ENCODE measurements at places on chromosomes 7 and 10.

GRCh38 chr7:141014125-141014523, 628 bp downstream of the MRPS33 start:
- DNase-seq: no peak

DNA sequence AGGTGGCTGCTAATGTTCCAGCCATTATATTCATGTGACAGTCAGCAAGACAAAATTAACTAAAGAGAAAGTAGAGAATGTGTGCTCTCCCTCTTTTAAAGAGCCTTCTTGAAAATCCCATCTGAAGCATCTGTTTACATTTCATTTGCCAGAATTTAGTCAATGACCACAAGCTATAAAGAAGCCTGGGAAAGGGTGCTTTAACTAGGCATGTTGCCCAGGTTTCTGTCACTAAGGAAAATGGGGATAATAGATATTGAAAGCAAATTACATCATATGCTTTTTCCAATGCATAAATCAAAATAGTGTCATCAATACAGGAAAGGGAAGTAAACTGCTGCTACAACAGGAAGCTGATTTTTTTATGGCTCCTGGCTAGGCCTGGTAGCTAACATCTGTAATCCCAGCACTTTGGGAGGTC, 67.7 kb downstream of the ELAPOR2 start:
- DNase-seq: no peak

- no peak for DNase-seq
Measured at GRCh38 chr10:60444494-60445064, 54.9 kb upstream of the ANK3 start.

DNA sequence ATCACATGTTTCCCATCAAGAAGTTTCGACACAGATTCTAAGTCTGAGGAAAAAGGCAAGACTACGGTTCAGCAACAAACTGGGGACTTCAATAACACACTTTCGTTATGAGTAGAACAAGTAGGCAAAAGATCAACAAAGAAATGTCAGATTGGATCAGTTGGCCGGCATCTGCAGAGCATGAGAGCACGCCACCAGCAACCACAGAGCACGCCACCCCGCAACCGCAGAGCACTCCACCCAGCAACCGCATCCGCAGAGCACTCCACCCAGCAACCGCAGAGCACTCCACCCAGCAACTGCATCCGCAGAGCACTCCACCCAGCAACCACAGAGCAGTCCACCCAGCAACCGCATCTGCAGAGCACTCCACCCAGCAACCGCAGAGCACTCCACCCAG, 89.7 kb upstream of the FAM20C start:
- no peak for DNase-seq

GRCh38 chr10:31359979-31360378, 41.0 kb downstream of the ZEB1 start:
- no peak for DNase-seq

- no peak for DNase-seq
Measured at GRCh38 chr10:4183761-4184261, 398.8 kb upstream of the KLF6 start.

DNA sequence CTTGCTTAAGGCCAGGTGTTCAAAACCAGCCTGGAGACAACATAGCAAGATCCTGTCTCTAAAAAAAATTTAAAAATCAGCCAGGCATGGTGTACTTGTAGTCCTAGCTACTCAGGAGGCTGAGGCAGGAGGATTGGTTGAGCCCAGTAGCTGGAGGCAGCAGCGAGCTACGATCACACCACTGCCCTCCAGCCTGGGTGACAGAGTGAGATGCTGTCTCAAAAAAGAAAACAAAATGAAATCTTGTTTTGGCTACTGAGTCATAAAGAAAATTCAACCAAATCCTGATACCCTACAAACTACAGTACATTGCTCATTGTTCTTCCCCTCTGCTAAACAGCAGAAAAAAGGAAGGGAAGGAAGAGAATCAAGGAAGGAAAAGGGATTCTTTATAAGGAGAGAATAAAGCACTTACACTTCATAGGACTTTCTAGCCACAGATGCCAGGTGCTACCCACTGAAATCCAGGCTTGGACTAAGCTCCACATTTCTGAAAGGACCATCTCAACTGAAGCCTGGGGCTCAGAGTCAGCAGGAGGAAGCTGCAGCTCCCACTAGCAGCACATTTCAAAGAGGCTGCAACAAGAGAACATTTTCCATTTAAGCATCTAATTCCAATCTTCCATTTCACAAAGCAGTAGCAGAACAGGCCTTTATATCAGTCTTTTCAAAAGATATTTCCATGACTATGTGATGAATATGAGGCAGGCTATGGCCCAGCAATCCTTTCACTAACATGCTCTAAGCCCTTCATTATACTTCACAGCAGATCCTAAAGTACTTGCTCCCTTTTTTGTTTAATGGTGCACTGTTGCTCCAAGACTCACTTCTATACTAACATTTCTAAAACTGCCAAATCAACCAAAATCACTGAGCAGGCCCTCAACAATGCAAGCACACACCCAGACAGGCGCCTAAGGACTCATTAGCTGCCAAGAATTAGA, 13.5 kb downstream of the TNPO3 start:
- DNase-seq: no peak

DNA sequence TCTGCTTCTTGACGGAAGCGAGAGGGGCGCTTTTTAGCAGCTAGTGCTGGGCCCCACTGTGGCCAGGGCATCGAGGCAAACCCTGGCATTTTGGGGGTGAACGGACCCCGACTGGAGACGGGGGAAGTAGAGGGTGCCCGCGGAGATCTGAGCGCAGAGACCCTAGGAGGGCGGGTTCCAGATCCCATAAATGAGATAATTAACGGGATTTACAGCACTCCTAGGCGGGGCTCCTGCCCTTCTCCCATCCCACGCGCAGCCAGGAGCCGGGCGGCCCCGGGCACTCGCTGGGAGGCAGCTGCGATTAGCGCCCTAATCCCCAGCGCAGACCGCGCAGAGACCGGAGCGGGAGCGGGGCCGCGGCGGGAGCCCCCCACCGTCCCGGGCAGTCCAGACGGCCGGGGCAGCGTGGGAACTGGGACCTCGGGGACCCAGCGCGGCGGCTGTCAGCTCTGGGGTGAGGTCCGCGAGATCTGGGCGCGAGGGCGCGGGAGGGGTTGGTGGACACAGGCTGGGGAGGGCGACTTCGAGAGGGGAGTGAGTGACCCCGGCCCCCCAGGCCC, 735 bp downstream of the JCAD start:
- DNase-seq: no peak

DNA sequence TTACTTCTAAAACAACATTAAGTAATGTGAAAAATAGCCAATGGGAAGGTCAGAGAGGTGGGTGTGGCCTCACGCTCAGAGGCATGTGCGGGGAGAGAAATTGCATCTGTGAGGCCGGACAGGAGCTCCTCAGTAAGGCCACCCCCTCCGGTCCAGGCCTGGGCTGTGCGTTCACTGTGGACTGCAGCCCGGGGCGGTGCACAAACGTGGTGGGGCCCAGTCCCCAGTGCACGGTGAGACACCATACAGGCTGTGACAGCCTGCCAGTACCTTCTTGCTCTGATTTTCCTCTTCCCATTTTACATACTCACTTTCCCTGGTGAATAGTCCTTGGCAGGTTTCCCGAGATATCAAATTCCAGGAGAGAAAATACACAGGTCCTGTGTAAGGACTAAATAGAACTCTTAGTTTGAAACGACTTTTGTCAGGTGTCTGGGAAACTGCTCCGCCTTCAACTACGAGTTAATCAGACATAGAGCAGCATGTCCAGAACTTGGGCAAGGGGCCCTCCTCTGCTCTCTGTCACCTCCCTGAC, 174.1 kb upstream of the MKI67 start:
- DNase-seq: no peak

- DNase-seq: no peak
Measured at GRCh38 chr10:13340626-13341376, 7.3 kb downstream of the SEPHS1 start.

- DNase-seq: no peak
Measured at GRCh38 chr10:96695366-96695765, 24.9 kb downstream of the PIK3AP1 start.

- no peak for DNase-seq
Measured at GRCh38 chr10:95873651-95874050, 34.1 kb upstream of the CC2D2B start.

GRCh38 chr10:95831076-95831475, 75.1 kb downstream of the ENTPD1 start:
- no peak for DNase-seq
